ENCODE measurements at places on chromosomes 16 and 17.

DNA sequence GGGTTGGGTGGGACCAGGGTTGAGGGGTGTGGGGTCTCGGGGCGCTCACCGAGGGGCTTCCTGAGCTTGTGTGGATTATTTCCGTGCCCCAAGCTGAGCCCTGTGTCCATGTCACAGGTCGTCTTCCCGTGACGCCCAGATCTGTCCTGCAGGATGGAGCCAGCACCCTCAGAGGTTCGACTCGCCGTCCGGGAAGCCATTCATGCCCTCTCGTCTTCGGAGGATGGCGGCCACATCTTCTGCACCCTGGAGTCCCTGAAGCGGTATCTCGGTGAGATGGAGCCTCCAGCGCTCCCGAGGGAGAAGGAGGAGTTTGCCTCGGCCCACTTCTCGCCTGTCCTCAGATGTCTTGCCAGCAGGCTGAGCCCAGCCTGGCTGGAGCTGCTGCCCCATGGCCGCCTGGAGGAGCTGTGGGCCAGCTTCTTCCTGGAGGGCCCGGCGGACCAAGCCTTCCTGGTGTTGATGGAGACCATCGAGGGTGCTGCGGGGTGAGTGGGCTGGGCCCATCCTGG, 1.0 kb downstream of the TELO2 start:
- DNase-seq, result no peak

DNA sequence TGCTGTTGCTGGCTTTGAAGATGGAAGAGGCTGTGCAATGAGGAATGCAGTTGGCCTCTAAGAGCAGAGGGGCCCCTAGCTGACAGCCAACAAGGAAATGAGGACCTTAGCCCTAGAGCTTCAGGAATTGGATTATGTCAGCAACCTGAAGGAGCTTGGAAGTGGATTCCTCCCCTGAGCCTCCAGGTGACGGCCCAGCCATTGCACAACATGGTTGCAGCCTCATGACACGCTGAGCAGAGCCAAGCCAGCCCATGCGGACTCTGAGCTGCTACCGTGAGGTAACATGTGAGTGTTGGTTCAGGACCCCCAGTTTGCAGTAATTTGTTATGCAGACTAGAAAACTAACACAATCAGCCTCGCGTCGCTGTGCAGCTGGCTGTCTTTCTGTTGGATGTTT, 20.2 kb downstream of the CCDC42 start:
- DNase-seq, result no peak

DNA sequence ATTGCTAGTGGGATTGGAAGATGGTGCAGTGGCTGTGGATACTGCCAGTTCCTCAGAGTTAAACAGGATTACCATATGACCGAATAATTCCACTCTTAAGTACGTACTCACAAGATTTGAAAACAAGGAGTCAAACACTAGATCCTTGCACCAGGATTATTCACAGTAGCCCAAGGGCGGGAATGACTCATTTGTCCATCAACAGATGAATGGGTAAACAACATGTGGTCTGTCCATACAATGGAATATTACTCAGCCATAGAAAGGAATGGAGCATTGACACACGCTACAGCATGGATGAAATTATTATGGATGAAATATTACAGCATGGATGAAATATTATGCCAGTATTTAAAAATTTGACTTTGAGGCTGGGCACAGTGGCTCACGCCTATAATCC, 9.1 kb upstream of the MAPK8IP3 start:
- no peak for DNase-seq

- DNase-seq, result no peak
Observed at GRCh38 chr17:42596386-42596785, 12.8 kb downstream of the RETREG3 start.

- no peak for DNase-seq
Observed at GRCh38 chr17:39221572-39221971, 4.2 kb downstream of the STAC2 start.

GRCh38 chr17:46092991-46093390, 93.9 kb downstream of the STH start:
- no peak for DNase-seq

DNA sequence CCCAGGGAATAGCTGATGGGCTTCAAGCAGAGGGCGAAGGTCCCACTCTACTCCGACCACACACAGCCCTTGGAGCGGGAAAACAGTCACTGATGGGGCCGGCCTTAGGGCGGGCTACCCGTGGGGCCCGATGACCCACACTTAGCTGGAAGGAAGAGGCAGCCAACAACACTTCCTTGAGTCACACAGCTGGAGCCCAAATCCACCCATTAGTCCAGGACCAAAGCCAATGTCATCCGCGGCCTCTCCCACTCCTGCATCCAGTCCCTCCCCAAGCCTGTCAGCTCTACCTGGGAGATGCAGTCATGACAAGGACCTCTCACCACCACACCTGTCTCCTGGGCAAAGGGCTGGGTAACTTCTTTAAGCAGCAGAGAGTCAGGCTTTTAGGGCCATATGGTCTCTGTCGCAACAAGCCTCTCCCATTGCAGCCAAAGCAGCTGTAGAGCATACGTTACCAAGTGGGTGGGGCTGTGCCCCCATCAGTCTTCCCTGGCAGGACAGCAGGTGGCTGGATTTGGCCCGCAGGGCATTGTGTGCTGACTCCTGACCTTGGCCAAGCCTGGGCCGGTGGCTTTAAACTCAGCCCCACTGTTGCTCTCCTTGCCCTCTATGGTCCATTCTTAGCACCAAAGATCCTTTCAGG, 110.7 kb downstream of the SOCS1 start:
- DNase-seq, result no peak

DNA sequence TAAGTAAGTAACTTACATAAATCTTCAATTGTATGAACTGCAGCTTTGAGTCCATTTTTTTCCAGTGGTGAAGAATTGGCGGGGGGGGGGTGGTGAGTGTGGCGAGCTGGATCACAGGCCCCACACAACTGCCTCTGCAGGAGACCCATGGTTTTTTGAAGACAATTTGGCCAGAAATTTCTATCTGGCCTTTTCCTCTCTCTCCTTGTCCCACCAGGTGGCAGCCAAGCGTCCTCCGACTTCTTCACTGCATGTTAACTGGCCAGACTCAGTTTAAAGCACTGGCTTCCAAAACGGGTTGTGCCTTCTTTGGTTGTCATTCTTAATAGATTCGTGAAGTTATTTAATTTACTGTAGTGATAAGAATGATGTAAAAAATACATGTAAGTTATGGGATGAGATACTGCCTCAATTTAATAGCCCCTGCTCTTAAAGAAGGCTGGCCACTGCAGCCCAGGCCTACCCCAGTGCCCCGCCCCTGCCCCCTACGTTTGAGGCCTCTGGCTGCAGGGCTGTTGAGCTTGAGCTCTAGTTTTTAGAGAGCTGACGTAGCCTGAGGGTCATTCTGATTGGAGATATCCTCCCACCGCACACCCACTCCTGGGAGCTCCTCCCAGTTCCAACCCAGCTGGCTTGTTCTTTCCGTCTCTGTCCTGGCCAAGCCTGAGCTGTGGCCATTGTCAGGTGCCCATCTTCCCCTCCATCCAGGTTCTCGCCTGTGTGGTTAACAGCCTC, 36.4 kb downstream of the AKAP1 start:
- DNase-seq, result no peak

DNA sequence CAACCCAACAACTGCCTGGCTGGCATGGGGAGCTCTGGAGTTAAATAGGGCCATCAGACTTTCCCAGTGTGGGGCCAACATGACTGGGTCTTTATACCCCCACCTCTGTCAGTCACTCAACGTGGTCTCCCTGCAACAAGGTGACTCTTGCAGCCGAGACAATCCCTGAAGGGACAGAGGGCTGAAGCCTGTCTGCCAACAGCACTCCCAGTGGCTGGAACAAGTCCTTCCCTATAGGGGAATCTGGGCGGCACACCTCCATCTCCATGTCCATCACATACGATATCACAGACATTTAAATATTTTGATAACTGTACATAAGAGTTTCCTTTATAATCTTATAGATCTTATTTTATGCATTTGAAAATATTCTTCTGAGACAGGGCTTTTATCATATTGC, 4.8 kb upstream of the MAPT start:
- no peak for DNase-seq

DNA sequence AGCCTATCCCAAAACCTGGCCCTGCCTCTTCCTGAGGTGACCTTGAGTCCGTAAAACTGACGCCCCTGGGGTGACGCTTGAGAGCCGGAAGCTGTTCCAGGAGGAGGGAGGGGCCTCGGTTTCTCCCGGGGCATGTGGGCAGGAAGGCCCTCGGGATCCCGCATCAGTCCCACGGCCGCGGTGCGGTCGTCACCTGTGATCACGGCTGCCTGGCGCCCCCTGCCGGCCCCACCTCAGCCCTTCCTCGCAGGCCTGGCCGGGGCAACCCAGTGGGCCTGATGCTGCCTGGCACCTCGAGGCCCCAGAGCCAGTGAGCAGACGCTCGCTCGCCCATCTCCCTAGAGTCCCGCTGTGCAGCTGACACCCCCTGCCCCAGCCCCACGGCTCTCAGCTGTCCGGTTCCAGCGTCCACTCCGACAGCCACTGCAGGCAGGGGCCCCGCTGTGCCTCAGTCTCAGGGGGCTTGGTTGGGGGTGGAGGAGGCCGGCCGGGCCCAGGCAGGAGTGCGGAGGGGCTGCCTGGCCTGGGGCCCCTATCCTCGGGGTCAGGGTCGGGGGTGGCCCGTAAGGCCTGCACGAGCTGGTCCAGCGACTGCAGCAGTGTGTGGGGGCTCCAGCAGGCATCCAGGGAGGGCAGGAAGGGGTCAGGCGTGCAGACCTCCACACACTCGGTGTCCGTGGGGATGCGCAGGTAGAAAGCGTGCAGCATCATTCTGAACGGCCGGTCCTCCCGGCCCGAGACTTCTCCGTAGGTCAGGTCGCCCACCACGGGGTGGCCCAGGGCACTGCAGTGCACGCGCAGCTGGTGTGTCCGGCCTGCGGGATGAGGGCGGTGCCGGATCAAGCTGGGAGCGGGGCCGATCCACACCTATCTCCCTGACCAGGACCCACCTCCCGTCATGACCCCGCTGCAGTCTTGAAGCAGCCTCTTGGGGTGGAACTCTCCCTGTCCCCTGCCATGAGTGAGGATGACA, 2.3 kb downstream of the RPUSD1 start:
- peak; percentile 93 for DNase-seq

- no peak for DNase-seq
Observed at GRCh38 chr17:57902800-57903759, 52.1 kb downstream of the CUEDC1 start.

DNA sequence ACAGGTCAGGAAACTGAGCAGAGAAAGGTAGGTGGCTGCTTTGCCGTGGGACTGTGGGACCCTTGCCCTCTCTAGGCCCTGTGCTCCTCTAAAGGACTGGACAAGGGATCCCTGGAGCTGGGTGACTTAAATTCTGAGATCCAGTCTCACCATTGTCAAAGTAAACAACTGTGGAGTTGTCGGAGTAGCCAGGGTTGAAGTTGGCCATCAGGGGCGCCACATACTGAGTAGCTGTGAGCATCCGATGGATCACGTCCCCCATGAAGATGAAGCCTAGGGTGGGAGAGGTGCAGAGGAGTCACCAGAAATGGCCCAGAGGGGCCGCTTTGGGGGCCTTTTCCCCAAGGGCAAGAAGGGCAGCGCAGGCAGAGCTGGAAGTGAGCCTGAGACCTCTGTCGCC, 43.5 kb downstream of the PLXDC1 start:
- DNase-seq, result no peak

DNA sequence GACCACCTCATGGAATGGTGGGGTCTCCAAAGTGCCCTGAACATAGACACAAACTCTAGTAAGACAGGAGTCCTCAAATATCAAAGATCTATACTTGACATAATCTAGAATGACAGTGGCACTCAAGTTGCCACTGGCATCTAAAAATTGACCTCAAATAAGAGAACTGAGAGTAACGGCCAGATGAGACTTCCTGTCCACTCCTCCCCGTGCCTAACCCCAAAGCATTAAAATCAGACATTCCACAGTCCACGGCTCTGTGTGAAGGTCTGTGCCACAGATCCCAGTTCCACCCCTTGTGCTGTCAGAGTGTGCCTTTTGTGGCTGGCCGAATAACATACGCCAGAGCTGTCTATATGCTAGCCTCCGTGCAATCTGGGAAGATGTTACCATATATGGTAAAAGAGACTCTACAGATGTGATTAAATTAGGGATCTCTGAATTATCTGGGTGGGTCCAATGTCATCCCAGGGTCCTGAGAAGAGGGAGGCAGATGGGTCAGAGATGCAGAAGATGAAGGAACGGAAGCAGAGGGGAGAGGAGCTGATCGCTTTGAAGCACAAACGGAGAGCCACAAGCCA, 21.0 kb upstream of the EVPL start:
- DNase-seq, result no peak

DNA sequence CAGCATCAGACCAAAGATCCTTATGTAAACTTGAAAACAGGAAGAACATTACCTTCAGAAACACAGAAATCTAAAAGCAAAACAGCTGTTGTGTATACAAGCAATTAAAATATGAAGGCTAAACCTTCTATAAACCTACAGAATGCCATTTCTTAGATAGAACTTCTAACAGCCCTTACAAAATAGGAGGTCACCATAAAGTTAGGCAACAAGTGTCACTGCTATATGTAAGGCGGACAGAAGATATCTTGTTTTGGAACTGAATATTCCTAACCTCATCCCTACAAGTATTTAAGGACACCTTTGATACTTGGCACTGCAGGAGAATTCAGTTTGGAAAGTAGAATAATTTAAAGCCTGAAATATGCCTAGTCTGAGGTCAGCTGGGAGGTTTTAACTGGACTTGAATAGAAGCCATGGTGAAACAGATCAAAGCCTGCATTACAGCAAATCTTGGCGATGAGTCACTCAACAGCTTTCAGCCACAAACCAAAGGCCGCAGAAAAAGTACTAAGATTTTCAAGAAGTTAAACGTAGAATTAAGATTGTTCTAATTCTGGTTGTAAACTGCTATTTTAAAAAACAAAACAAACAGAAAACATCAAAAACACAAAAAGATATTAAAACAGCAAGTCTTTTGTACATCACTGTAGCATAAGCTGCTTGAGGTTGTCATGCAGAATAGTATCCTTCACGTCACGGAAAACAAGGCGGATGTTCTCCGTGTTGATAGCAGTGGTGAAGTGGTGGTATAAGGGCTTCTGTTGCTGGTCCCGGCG, 42.7 kb downstream of the GNA13 start:
- DNase-seq, result peak; percentile 77

GRCh38 chr17:16911141-16911937, 60.6 kb downstream of the TNFRSF13B start:
- no peak for DNase-seq

- no peak for DNase-seq
Observed at GRCh38 chr16:31260136-31260931, 559 bp downstream of the ITGAM start.

GRCh38 chr16:4263504-4264436, 9.1 kb downstream of the TFAP4 start:
- no peak for DNase-seq

GRCh38 chr17:78387977-78388941, 9.8 kb downstream of the PGS1 start:
- DNase-seq, result peak; percentile 72

GRCh38 chr17:82414548-82415281, 3.4 kb upstream of the HEXD start:
- DNase-seq, result peak; percentile 93

Measured in activated CD4-positive, alpha-beta T cell treated with anti-CD3 and anti-CD28 coated beads, Interleukin-2, amount 10 ng/mL, durations not matched to agents 24 days and 14 days (primary cell).